T-helper 9 cell (primary cell): ENCODE measurements at places on chromosomes 7 and 10.

DNA sequence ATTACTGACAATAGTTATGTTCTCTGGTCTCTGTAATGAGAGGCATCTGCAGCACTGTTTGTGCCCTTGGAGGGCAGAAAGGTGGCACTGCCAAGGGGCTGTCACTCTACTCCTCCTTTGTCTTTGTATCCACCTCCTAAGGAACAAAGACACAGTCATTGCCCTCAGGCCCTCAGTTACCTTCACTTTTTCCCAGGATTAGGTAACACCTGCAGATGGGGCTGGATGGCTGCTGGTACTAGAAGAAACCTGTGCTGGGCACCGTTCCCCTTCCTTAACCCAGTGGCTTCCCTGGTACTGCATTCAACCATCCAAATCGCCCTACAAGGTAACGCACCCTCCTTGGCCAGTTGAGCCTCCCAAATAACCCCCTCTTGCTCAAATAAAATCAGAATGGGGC is 246.9 kb upstream of the NEBL start:
- no peak for DNase-seq

GRCh38 chr7:13989126-13989948 is at the start of gene ETV1:
TSS of gene ETV1 (minus strand) at chr7:13989666. CDS start at chr7:13989052, 614 bp downstream.
- DNase-seq: no peak

- no peak for DNase-seq
Observed at GRCh38 chr7:37234928-37235327, 213.7 kb downstream of the ELMO1 start.

GRCh38 chr7:12403287-12404181 is at the start of gene VWDE:
TSS of gene VWDE (minus strand) at chr7:12403865. CDS start at chr7:12403716, 149 bp downstream.
- peak; percentile 52 for DNase-seq

DNA sequence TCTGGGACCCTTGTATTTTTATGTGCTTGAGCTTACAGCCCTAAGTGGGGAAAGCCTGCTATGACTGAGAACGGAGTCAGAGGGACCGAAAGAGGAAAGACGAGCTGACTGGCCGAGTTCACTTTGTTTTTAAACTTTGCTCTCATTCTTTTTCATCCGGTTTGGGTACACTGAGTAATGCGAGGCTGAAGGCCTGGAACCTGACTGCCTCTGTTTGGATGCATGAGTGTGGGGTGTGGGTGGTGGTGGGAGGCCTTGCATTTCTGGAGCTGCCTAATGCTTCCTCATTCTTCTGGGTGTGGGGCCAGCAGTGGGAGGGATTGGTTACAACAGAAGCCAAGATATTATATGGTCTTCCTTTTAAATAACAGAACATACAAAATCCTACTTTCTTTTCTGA is 155.5 kb downstream of the BUB3 start:
- DNase-seq: no peak

DNA sequence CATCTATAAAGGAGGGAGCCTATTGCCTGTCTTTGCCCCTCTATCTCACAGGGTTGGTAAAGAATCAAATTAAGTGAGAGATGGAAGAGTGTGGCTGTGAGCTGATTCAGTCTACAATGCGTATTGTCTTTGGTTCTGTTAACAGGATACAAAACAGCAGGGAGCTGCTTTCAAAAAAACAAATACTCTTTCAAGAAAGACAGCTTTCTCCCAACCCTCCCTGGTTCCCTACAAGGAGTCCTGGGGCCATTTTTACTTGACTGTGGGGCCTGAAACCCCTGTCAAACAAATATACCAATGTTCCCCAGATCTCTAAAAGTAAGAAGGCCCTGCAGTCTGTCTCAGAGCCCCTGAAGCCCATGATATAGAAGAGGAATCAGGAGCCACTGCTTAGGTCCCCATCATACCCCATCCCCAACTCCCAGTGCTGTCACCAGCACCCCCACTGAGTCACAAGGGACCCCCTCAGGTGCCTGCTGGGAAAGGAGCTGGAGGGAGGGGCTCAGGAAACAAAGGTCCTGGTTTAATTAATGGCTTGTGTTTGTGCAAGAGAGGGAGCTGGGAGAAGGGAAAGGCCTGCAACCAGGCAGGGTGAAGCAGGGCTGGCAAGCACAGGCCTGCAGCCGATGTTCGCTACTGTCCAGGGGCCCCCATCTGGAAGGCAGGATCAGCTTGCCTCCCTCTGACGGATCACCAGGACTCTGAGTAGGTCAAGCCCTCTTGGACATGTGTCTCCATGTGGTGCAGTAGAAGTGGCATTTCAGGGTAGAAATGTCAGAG is 182.0 kb upstream of the GHITM start:
- DNase-seq: no peak

GRCh38 chr7:28919510-28919909 is 38.6 kb downstream of the TRIL start:
- DNase-seq: no peak

DNA sequence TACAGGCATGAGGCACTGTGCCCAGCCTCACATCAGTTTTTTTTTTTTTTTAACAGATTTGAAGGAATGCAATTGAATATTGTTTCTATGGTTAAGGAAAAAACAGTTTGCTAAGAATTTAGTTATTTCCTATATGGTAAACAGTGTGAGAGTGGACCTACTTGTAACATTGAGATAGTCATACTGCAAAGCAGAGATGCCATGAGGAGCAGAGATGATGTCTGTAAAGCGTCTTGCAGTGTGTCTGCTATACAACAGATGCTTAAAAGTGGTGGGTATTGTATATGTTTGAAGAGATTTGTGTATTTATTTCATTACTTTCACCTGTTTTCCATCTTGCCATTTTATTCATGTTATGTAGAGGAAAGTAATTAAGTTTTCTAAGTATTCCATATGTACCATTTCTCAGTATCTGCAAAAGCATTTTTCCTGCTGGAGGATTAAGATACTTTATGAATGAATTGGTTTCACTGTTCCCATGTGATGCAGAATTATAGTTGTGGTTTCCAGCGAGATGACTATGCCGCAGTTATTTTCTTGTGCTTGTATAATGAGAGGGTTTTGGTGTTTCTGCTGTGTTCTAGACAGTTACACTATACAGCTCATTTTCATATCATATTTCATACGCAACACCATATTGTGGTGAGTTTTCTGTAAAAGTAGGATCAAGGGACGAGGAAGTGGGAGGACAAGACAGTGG is 26.6 kb downstream of the TET1 start:
- DNase-seq: no peak

GRCh38 chr10:92068900-92069299 is 145.3 kb downstream of the BTAF1 start:
- DNase-seq: no peak

- DNase-seq: no peak
Observed at GRCh38 chr7:47183862-47184590, 397.9 kb downstream of the TNS3 start.

- no peak for DNase-seq
Observed at GRCh38 chr7:120160166-120160565, 112.8 kb upstream of the KCND2 start.
